Stimulated activated CD4-positive, alpha-beta T cell treated with anti-CD3 and anti-CD28 coated beads, Interleukin-1b, Interleukin-23, amount 100 ng/mL, for 1 hour (primary cell): ENCODE measurements at places on chromosomes 4 and X.

- no peak for DNase-seq
These were observed 15.0 kb upstream of the ELF4 start for GRCh38 chrX:130125091-130125874.

- DNase-seq: no peak
These were observed 41.1 kb upstream of the PPARGC1A start for GRCh38 chr4:23930750-23931488.

DNA sequence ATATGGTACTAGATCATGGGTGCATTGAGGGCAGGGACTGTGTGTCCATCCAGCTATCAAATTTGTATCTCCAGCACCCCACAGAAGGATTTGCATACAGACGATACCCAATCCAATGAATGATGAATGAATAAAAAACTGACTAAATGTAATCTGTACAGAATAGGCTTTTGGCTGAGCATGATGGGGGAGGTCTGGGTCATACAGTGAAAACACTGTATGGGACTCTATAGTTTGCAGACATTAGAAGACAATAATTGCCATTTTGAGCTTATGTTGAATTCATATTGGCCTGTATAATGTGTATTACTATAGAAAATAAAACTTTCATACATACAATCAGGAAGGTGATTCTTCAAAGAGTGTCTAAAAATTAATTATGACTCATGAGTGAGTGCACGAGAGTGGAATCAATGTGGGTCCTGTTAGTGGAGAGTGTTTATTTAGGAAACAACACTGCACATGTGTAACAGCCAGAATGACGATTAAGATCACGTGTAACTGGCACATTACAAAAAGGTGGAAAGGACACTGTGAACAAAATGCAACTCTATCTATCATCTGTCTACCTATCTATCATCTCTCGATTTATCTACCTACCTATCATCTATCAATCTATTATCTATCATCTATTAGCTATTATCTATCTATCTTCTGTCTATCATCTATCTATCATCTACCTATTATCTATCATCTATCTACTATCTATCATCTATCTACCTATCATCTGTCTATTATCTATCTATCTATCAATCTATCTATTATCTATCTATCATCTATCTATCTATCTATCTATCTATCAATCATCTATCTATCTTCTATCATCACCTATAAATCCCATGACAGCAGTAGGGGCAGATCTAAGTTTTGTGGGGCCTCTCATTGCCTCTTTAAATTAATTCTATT is 201.3 kb downstream of the PTTG2 start:
- no peak for DNase-seq

DNA sequence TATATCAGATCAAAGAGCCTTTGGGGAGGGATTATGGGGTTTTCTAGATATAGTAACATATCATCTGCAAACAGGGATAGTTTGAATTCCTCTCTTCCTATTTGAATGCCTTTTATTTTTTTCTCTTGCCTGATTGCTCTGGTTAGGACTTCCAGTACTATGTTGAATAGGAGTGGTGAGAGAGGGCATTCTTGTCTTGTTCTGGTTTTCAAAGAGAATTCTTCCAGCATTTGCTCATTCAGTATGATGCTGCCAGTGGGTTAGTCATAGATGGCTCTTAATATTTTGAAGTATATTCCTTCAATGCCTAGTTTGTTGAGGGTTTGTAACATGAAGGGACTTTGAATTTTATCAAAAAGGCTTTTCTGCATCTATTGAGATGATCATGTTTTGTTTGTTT is 25.6 kb upstream of the ABCB7 start:
- no peak for DNase-seq

DNA sequence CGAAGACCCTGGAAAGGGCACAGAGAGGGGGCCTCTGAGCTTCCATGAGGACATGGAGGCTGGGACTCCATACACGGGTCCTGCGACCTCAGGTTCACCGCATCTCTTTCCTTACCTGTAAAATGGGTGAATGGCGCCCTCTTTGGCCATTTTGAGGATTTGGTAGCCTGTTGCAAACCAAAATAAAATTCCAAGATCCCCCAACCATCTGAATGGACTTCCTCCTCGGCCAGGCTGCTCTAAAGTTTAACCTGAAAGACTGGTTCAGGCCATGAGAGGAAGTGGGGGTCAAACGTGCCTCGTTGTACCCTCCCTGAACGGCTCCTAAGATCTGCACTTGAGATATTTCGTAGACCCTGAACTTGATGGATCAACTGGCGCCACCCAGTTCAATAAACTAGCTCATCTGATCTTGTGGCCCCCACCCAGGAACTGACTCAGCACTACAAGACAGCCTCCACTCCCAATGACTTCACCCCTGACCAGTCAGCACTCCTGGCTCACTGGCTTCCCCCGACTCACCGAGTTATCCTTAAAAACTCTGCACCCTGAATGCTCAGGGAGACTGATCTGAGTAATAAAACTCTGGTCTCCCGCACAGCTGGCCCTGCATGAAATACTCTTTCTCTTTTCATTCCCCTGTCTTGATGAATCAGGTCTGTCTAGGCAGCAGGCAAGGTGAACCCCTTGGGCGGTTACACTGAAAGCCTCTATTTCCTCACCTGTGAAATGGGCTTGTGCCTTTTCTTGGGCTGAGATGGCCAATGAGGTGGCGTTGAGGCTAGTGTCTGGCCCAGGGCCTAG is 32.9 kb upstream of the GPR78 start:
- no peak for DNase-seq
